ENCODE measurements at places on chromosomes 3 and 15. TPM values are rescaled to one million over a fixed set of nuclear protein-coding genes. Genes with fewer than 3 reads are reported as not detected.

RSRC1 gene
- 33.0 TPM for total RNA-seq

CCR1 gene
- total RNA-seq, result not detected

CACNA1D gene
- 0.58 TPM for total RNA-seq

RTP1 gene
- total RNA-seq, result not detected

TMCC1 gene
- 20.1 TPM for total RNA-seq

U2SURP gene
- total RNA-seq, result 81.0 TPM

PLIN1 gene
- total RNA-seq, result 0.11 TPM

LRRC15 gene
- 0.14 TPM for total RNA-seq

FURIN gene
- total RNA-seq, result 67.8 TPM

CHST2 gene
- 0.88 TPM for total RNA-seq

MYO5C gene
- total RNA-seq, result 4.6 TPM

RNU5B-1 gene
- not detected for total RNA-seq

SCAMP2 gene
- 68.1 TPM for total RNA-seq

PRSS50 gene
- not detected for total RNA-seq

GOLGA8O gene
- 0.21 TPM for total RNA-seq

CPN2 gene
- total RNA-seq, result not detected

ALDH1L1 gene
- total RNA-seq, result 0.09 TPM

SLC4A7 gene
- 21.2 TPM for total RNA-seq

CRYGS gene
- 0.43 TPM for total RNA-seq

CD96 gene
- not detected for total RNA-seq

C3orf49 gene
- not detected for total RNA-seq

SLCO2A1 gene
- total RNA-seq, result 0.08 TPM

TADA3 gene
- 59.8 TPM for total RNA-seq

MRPS22 gene
- total RNA-seq, result 43.7 TPM

SUSD5 gene
- 2.3 TPM for total RNA-seq

TLNRD1 gene
- 13.3 TPM for total RNA-seq

PLSCR2 gene
- total RNA-seq, result not detected

FOXB1 gene
- total RNA-seq, result not detected

CRBN gene
- 27.2 TPM for total RNA-seq

GPR171 gene
- total RNA-seq, result not detected

APOD gene
- total RNA-seq, result 1.2 TPM

OXSR1 gene
- 41.1 TPM for total RNA-seq

EIF2A gene
- total RNA-seq, result 70.1 TPM

TTBK2 gene
- 0.90 TPM for total RNA-seq

CFAP92 gene
- not detected for total RNA-seq

HDDC3 gene
- total RNA-seq, result 35.0 TPM

GOLGA8T gene
- total RNA-seq, result 1.6 TPM

LTF gene
- not detected for total RNA-seq

UROC1 gene
- total RNA-seq, result not detected

ACTC1 gene
- total RNA-seq, result 0.27 TPM

SLC28A2 gene
- not detected for total RNA-seq

HIGD2B gene
- total RNA-seq, result not detected

ARPP21 gene
- not detected for total RNA-seq

GOLGA8B gene
- 19.2 TPM for total RNA-seq

RHOV gene
- 5.1 TPM for total RNA-seq

GHSR gene
- not detected for total RNA-seq

GOLGA6L4 gene
- total RNA-seq, result 1.7 TPM

HRG gene
- not detected for total RNA-seq

RRP9 gene
- 27.8 TPM for total RNA-seq

BTLA gene
- total RNA-seq, result not detected

ARL6 gene
- 6.5 TPM for total RNA-seq

MYRIP gene
- total RNA-seq, result not detected

NR2F2 gene
- 24.3 TPM for total RNA-seq

AHSG gene
- total RNA-seq, result not detected

LMOD3 gene
- total RNA-seq, result not detected

CSPG4 gene
- total RNA-seq, result 0.04 TPM

ALPK3 gene
- total RNA-seq, result 0.31 TPM

PGBD4 gene
- 1.8 TPM for total RNA-seq

LINGO1 gene
- total RNA-seq, result 8.1 TPM
